ENCODE measurements at places on chromosomes 5 and 9.
A peak's percentile ranks its signal among the peaks of the same experiment; 100 is the strongest.

DNA sequence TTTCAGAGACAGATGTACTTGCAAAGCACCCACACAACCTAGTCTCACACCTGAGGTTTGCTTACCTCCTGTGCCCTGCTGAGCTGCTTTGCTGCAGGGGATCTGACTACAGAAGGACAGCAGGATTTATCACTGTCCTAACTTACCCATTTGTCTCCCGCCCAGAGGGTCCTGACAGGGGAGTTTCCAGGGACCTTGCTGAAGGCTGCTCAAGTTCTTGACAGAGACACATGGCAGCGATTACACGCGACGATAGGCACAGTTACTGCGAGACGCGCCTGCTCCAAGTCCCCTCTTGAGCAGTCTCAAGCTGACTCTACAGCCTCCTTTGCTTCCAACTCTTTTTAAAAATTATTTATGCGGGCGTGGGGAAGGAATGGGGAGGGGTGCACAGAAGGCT, 24.6 kb upstream of the GALNT10 start:
- DNase-seq = no peak

DNA sequence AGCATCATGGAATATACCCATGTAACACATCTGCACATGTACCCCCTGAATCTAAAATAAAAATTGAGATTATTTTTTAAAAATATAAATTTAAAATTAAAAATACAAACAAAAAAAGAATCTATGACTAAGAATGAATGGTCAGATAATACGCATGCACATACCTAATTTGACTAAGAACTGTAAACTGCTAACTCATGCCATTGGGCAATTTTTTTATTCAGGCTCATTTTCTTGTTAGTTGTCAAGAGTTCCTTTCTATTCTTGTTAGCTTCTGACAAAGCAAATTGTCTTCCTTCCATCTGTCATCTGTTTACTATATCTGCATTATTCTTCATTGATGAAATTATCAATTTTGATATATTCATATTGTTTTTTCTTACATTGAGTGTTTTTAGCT, 69.5 kb upstream of the HAND1 start:
- no peak for DNase-seq

DNA sequence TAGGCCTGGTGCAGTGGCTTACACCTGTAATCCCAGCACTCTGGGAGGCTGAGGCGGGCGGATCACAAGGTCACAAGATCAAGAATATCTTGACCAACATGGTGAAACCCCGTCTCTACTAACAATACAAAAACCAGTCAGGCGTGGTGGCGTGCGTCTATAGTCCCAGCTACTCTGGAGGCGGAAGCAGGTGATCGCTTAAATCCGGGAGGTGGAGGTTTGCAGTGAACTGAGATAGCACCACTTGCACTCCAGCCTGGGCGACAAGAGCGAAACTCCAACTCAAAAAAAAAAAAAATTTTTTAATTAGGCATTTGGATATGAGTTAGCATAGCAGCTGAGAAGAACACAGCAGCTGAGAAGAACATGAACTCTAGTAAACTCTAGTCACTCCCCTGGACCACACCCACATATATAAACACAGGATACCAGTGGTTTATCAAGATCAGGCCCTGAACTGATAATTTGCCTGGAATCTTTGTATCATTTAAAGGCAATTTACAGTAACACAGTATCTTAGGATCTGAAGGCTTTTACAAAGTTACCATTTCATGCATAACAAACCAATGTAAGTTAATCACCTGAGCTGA, 4.6 kb upstream of the UGCG start:
- no peak for DNase-seq

DNA sequence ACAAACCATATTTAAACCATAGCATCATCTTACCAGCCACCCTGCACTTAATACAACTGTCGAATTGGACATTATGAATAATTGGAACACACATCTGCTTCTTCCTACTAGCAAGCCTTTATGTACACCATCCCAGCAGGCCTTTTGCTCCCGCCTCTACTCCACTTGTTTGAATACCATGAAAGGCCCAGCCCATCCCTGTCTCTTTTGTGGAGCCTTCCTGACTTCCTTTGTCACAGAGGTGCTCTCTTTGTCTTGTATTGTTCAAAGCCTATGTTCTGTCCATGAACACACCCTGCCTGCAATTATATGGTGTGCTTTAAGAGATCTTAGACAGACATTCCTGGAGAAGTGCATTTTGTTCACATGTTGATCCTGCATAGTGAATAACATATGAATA, 465.7 kb downstream of the DIRAS2 start:
- DNase-seq = no peak

DNA sequence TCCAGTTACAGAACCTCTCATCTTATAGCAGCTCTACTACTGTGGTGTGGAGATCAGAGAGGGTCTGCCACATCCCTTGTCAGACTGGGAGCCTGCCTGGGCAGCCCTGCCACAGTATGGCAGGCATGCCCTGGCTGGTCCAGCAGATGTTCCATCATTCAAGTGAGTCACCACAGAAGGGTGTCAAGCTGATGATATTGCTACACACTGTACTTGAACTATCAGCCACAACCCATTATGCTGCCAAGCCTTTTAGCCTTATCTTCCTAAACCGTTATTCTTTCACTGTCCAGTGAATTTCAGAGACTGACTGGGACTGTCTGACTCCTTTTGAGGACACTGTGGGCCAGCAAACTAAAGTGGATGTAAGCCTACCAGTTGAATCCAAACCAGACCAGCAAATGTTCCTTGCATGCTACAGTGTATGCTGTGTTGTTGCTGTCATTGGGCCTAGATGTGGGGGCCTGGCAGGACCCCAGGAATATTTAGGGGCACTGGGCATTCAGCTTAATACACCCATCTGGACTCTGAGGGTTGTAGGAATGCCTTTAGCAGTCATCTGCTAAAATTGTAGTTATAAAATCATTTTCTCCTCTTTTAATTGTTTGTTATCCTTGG, 202.6 kb downstream of the NR3C1 start:
- peak; percentile 60 for DNase-seq

GRCh38 chr5:54894957-54895815, 90.2 kb downstream of the ESM1 start:
- no peak for DNase-seq

- DNase-seq = no peak
Observed at GRCh38 chr5:29252390-29252789, 1941.1 kb upstream of the CDH6 start.

GRCh38 chr9:14627513-14627912, 65.7 kb downstream of the ZDHHC21 start:
- DNase-seq = peak; percentile 28

DNA sequence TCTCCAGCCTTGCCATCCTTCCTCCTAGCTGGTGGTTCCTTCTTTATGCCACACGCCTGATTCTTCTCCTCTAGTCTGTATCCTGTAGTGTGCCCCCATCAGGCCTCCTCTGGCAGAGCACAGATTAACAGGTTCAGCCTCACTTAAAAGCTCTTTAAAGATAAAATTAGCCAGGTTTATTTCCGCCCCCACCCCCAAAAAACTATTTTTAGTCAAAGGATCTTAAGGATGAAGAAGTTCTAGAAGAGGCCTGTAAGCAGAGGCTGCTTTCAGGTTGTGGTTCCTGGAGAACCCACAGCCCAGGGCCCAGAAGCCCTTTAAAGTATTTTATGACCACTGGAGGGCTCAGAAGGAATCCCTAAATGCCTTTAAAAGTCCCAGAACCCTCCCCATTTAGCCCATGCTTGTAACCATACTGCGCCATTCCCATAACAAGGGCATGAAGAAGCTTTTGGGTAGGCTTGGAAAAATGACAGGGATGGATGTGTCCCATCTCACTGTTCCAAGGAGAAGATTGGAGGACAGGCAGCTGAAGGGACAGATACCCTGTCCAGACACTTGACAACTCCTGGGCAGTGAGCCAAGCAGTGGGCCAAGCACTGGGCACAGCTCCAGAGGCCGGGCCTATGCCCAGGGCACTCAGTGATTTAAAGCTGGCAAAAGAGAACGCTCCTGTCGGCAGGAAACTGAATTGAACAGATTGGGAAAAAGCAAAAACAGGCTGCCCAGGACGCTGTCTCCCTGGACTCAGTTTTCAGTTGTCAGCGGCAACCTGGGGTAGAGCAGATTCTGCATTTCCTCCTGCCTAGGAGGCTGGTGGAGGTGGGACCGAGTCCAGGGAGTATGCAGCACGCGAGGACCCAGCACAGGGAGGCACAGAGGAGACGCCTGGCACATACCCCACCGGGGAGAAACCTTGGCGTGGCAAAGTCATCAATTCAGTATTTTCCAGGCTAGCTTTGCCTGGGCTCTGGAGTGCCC, 106.3 kb upstream of the SSBP2 start:
- peak; percentile 79 for DNase-seq

DNA sequence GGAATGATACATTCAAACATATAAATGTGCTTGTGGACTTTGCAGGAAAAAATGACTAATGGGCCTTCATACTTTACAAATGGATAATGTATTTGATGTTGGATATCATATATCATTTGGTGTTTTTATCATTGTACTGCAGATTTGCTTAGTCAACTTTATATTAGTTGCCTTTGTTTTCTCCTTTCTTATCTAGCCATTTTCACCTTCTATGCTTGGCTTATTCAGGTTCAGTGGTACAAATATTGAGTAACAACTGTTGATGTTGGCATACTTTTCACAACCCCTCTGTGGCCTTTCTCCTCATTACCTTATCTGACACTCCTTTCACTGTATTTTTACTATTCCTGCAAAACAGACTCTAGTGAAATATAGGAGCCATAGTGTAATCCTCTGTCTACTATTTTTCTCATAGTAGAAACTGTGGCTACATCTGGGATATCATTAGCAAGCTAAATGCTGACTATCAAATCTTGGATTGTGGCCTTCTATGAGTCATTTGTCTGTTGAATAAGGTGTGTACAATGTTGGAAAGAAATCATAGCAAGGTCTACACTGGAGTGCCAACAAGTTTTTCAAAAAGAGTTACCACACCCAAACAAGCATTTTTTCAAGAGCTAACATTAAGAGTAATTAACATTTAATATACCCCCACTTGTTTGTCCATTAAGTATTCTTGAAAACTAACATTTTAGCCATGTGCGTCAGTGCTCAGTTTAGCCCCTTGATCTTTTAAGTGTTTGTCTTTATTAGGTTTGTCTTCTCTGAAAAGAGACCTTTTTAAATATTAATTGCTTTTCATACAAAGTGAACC, 330.1 kb downstream of the ADGRV1 start:
- no peak for DNase-seq

GRCh38 chr5:3002230-3002629, 250.8 kb upstream of the IRX2 start:
- DNase-seq = no peak

GRCh38 chr9:17160327-17160726, 25.5 kb downstream of the CNTLN start:
- no peak for DNase-seq

DNA sequence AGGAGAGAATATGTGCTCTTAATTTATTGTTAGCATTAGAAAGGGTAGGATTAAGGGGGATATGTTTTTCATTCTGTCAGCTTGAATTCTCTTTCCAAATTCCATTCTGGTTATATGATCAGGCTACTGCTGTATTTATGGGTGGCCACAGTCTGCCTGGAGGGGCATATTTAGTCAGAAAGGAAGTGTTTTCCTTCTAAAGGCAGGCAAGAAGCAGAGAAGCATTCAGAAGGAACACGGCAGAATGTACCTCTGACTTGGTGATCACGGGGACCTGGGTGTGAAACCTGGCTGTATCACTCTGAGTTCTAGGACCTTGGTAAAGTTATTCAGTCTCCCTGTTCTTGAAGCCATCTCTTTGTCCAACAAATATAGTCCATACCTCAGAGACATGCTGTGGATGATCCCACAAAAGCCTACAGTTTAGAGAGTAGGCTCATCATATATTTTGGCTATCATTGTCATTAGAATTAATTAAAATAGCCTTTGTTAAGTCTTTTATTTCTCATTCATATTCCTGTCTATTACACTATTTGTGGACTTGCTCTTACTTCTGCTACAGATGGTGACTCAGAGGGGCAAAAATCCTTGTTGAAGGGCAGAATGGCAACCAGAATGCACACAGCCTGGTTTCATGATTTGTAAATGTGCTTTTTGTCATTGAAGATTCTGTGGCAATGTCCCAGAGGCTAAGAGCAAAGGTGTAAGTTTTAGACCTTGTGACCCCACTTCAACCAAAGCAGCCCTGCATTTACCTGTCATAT, 2.7 kb downstream of the TNC start:
- no peak for DNase-seq

GRCh38 chr9:1759771-1760300, 255.3 kb upstream of the SMARCA2 start:
- DNase-seq = peak; percentile 65

- no peak for DNase-seq
Observed at GRCh38 chr5:169736653-169737052, 99.6 kb downstream of the DOCK2 start.

DNA sequence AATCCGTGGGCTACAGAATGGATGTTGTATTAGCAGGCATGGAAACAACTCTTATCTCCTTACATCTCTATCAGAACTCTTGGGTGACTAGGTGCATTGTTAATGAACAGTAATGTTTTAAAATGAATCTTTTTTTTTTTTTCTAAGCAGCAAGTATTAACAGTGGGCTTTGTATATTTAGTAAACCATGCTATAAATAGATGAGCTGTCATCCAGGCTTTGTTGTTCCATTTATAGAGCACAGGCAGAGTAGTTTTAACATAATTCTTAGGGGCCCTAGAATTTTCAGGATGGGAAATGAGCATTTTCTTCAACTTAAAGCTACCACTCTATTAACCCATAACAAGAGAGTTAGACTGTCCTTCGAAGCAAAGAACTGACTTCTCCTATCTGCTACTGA, 233.7 kb upstream of the ADAMTSL1 start:
- DNase-seq = no peak

GRCh38 chr9:37414503-37414943, 8.0 kb upstream of the GRHPR start:
- DNase-seq = no peak

DNA sequence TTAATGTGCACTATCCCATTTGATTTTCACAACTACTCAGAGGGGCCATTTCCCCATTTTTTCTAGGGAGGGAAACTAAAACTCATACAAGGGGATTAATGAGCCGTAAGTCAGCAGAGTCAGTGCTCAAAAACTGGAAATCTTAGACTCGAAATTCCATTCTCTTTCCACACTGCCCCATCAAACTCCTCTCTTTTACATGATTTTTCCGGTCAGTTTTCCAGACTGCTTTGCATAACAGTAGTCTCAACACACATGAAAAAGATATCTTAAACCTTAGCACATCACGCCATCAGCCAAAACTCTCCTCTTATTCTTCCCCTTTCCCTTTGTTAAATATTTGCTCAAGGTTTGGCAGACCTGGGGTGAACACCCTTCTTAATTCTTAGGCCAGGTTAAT, 332.0 kb downstream of the RFX3 start:
- no peak for DNase-seq
